ENCODE measurements at places on chromosomes 16 and 17. TPM values are rescaled to one million over a fixed set of nuclear protein-coding genes. Genes with fewer than 3 reads are reported as not detected.

DNA sequence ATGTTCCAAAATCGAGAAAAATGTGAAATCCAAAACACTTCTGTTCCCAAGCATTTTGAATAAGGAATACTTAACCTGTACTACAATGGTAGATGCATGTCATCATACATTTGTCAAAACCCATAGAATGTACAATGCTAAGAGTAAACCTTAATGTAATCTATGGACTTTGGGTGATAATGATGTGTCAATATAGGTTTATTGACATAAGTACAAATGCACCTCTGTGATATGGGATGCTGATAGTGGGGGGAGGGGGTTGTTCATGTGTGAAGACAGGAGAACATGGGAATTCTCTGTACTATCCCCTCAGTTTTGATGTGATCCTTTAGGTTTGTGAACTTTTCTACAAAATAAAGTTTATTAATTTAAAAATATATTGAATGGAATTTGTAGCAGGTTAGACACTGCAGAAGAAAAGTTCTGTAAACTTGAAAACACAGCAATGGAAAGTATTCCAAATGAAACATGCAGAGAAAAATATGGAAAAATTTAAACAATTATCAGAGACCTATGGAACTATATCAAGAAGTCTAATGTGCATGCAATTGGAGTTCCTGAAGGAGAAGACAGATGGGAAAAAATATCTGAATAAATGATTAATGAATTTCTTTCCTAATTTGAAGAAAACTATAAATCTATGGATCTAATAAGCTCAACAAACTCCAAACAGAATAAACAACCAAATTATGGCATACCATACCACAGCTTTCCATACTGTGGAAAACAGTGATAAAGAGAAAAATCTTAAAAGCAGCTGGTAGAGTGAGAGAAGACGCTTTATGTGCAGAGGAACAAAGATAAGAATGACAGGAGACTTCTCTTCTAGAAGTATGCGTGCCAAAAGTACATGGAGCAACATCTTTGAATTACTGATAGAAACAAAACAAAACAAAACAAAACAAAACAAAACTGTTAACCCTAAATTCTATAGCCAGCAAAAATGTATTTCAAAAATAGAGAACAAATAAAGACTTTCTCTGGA, 34.7 kb upstream of the MSI2 start:
- no peak for DNase-seq

DNA sequence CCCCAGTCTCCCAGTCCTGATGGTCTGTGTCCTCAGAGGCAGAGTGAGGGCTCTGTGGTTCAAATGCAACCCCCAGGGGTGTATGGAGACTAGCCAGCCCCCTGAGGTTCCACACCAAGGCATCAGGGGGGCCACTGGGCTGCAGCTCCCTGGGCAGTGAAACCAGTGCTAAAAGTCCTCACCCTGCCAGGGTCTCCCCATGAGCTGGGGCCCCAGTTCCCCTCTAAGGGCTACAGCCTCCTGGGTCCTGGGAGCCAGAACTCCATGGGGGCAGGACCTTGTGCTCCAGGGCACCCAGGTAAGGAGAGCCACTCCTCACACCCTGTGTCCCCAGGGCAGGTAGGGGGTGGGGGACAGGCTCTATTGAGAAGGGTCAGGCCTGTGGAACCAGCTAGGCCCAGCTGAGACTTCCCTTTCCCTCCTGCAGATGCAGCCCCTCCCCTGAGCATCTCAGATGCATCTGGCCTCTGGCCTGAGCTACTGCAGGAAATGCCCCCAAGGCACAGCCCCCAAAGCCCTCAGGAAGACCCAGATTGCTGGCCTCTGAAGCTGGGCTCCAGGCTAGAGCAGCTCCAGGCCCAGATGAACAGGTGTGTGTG, 6.4 kb upstream of the DCAF7 start:
- no peak for DNase-seq

- no peak for DNase-seq
These were observed 25.8 kb upstream of the ACSF3 start for GRCh38 chr16:89067677-89068443.

GRCh38 chr17:12591021-12591735, 74.5 kb upstream of the MYOCD start:
- DNase-seq: no peak

DNA sequence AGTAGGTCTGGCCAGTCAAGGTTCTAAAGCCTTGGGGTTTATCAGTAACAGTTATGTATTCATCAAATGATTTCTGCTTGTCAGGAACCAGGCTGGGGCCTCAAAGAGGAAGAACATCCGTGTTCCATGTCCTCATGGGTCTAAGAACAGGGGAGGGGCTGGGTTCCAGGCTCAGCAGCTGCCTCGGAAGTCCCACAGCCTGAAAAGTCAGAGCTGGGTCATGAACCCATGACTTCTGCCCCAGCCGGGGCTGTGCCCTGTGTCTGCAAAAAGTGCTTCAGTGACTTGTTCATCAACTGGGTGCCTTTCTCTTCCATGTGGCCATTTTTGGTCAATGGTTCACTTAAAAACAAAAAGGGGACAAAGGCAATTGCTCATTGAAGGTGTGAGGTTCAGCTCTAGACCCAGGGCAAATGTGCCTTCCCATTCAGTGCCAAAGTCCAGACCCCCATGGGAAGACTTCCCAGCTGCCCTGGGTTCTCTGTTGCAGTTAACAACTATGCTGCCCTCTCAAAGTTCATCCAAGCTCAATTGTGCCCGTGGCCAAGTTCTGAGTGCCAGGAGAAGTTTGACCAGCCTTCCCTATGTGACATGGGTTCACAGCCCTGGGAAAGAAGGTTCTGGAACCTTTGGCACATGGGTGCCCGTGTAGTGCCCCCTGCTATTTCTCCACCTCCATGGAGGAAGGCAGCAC, 18.5 kb downstream of the TBKBP1 start:
- DNase-seq: no peak

DNA sequence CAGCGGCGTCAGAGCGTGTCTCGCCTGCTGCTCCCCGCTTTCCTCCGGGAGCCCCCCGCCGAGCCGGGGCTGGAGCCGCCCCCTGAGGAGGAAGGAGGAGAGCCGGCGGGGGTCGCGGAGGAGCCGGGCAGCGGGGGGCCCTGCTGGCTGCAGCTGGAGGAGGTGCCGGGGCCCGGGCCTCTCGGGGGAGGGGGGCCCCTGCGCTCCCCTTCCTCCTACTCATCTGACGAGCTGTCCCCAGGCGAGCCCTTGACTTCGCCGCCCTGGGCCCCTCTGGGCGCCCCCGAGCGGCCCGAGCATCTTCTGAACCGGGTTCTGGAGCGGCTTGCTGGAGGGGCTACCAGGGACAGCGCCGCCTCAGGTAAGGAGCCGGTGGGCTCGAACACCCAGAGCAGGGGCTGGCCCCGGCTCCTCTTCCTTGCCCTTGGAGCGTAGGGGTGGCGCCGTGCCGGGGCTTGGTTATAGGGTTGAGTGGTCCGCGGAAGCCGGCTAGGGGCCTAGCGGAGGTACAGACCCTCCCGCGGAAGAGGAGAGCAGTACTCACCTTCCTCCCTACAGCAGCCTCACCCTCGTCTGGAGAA, 841 bp downstream of the RAPGEFL1 start:
- no peak for DNase-seq

GRCh38 chr17:43906951-43907424, 348 bp downstream of the MPP2 start:
- DNase-seq: no peak

GRCh38 chr17:44589316-44590071, 32.2 kb downstream of the FZD2 start:
- no peak for DNase-seq

DNA sequence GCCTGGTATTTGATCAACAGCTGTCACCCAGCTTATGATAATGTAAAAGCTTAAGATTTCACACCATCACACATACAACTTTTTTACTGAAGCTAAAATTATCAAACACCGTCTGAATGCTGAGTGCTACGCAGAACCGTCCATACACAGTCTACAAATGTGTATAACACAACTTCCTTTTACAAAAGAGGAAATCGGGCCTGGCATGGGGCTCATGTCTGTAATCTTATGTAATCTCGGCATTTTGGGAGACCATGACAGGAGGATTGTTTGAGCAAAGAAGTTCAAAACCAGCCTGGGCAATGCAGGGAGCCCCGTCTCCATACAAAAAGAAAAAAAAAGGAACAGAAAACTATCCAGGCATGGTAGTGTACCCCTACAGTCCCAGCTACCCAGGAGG, 19.6 kb upstream of the QRICH2 start:
- no peak for DNase-seq

DNA sequence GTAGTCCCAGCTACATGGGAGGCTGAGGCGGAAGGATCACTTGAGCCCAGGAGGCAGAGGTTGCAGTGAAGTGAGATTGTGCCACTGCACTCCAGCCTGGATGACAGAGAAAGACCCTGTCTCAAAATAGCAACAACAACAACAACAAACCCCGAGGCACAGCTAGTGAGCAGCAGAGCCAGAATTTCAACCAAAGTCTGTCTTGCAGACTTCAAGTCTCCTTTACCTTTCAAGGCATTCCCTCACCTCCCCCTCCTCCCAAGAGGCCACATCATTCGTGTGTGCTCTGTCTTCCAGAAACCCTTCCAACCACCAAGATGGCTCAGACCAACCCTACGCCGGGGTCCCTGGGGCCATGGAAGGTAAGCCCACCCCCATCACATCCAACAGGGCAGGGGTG, 2.2 kb downstream of the CRYBA1 start:
- DNase-seq: no peak

- no peak for DNase-seq
These were observed 38.6 kb downstream of the COX10 start for GRCh38 chr17:14107889-14108288.

DNA sequence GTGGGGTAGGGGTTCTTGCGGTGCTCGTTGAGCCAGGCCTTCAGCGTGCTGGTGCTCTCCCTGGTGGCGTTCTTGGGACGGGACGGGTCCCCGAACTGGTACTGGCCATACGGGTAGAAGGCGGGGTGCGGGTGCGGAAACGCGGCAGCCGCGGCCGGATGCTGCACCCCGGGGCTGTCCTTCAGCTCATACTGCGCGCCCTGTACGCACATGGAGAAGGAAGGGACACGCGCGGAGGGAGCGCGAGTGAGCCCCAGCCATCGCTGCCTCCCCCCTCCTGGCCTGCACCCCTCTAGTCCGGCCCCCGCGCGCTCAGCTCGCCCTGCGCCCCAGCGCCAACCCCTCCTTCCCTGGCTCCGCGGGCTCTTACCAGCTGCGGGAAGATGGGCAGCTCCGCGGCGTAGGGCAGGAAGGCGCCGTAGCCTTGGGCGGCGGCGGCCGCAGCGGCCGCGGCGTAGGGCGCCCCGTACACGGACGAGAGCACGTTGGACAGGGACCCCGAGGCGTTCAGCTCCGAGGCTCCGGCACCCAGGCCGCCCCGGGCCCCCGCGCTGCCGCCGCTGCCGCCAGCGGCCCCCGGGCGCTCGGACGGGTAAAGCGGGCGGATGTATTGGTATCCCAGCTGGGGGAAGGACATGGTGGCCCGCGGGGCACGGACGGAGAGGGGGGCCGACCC, 1.0 kb downstream of the IRX3 start:
- no peak for DNase-seq

GRCh38 chr16:11248133-11248532, 7.9 kb downstream of the SOCS1 start:
- no peak for DNase-seq

DNA sequence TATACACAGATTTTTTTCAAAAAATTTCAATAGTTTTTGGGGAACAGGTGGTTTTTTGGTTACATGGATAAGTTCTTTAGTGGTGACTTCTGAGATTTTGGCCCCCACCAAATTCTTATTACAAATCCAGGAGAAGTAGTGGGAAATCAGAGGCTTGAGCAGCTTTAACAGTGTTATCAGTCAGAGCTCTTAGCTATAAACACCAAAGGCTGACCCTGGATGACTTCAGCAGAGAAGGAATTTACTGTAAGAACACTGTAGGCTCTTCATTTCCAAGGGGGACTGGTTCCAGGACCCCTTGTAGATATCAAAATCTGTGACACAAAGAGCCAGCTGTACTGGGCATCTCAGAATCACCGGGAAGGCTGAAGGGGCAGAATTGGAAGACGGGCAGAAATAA, 17.8 kb downstream of the MPHOSPH6 start:
- no peak for DNase-seq

GRCh38 chr17:82097184-82097918, 685 bp downstream of the FASN start:
- DNase-seq: no peak

DNA sequence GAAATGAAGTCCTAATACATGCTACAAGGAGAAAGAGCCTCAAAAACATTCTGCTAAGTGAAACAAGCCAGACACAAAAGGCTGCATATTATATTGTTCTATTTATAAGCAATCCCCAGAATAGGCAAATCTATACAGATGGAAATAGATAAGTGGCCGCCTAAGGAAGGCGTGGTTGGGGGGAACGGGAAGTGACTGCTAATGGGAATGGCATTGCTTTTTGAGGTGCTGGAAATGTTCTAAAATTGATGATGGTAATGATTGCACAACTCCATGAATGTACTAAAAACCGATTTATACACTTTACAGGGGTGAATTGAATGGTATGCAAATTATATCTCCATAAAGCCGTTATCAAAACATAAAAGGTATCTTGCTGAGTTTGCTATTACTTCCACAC, 67.7 kb downstream of the GAS7 start:
- no peak for DNase-seq

DNA sequence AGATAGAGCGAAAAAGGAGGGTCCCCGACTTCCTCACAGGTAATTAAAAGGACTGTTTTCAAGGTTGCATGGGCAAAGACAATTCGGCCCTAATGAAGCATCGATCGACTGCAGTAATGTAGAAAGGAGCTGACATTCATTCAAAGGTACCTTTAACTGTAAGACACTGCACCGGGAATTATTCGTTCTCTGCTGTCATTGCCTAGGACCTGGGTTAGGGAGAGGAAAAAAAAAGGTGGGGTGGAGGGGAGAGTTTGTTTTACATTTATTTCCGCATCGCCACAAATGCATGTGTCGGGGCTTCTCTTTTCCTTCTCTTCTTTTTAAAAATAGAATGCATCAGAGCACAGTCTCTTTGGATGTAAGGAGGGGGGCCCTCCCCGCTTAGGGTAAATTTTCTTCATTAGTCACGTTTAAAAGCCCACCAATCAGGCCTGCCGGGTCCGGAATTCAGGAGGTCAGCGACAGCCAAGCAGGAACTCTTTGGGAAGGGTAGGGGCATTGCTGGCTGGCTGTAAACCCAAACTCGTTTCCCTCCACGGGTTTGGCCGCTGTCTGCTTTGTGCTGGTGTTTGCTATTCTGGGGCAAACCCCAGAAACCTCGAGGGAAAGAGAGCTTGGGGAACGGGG, 496.2 kb upstream of the ZFHX3 start:
- no peak for DNase-seq

DNA sequence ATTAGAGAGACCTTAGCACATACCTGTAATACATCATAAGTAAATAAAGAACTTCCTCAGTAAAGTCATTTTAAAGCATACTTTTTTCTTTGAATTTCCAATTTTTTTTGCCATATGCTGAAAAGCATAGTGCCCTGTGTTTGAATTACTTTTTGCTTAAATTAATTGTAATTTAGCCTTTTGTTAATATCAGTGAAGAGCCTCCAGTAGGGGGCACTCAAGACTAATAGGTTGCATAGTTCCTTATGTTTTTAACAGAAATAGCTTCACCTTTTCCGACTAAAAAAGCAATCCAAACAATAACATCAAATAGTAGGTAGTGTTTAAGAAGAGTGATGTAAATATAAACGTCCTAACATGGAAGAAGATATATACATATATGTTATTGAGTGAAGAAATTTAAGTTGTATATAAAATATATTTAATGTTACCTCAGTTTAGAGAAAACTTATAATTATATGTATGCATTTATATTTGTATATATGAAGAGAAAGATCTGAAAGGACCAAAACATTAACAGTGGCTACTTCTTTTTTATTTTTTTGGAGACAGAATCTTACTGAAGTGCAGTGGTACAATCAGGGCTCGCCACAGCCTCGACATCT, 18.6 kb downstream of the RAD51C start:
- DNase-seq: no peak

- DNase-seq: no peak
These were observed 9.9 kb downstream of the MFSD11 start for GRCh38 chr17:76747716-76748363.

Gene TNFRSF13B
- total RNA-seq: 161 TPM

Gene TM4SF5
- not detected for total RNA-seq

Gene CES3
- 1.9 TPM for total RNA-seq

Measured in GM12878 (cell line).